ENCODE measurements at places on chromosomes 3 and 15.

GRCh38 chr3:99656624-99657023 lies 18.2 kb downstream of the COL8A1 start:
- DNase-seq: peak; percentile 15

GRCh38 chr3:66480666-66481065 lies 20.2 kb downstream of the LRIG1 start:
- DNase-seq: no peak

DNA sequence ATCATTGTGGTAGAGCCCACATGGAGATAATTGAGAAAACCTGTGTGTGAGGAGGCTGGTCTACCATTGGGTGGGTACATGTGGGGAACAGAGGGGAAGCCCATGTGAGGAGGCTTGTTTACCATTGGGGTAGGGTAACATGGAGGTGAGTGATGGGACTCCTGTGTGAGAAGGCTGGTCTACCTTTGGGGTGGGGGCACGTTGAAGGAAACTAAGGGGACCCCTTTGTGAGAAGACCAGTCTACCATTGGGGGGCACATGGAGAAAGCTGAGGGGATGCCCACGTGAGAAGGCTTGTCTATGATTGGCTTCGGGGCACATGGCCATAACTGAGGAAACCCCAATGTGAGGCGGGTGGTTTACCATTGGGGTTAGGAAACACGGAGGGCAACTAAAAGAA lies 158.5 kb downstream of the FBLN2 start:
- no peak for DNase-seq

GRCh38 chr15:69784798-69785566 lies 312.7 kb downstream of the TLE3 start:
- no peak for DNase-seq

DNA sequence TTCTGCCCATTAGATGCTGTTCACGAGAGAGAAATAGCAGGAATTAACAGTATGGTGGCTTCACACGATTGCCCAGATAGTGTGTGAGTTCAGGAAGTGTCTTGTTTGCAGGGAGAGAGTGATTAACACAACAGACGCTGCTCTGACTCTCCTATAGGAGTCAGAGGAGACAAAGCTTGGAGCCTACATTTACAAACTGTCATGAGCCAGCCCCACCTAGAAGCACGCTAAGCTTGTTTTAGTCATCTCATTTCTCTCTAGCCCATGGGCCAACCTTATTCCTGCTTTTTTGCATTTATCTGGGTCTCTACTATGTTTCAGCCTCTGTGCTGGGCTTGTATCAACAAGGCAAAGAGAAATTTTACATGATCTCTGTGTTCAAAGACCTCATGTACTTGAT lies 128.3 kb upstream of the BFSP2 start:
- no peak for DNase-seq

GRCh38 chr3:156563900-156564682 lies 9.2 kb upstream of the SSR3 start:
- no peak for DNase-seq

DNA sequence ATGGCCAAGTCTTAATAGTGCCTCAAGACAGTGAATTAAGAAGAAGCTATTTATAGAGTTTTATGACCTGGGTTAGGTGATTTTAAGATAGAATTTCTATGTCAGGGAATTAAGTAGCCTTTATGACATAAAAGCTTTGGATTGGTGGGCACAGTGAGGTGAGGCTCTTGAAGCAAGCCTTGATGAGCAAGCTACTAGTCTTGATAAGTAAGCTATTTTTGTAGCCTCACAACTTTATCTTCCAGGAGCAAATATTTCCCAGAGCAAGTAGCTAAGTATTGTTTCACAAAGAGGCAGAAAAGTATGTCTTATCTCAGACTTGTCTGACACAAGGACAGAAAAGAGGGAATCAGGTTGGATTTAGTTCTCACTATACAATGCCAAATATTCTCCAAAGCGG lies 491.7 kb upstream of the RASGRP1 start:
- DNase-seq: no peak

GRCh38 chr3:154081305-154081704 lies 39.9 kb upstream of the ARHGEF26 start:
- DNase-seq: no peak

- DNase-seq: no peak
These were observed 36.9 kb upstream of the FSIP1 start for GRCh38 chr15:39819533-39819932.

GRCh38 chr3:21620511-21621155 lies 130.4 kb downstream of the ZNF385D start:
- no peak for DNase-seq

DNA sequence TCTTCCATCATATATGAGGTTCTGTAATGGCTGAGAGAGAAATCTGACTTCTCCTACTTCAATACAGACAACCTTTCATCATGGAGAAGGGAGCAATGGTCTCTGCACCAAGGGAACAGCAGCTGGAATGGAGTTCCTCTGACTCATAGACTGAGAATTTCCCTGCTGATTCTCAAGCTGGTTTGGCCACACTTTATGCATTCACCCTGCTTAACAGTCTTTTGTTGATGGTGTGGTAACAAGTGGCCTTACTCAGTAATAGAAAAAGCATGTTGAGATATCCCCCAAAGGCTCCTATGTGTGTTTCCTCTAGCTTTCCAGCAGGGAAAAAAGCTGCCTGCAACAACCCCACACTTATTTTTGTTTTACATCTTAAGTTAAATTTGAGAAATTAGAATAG lies 138.1 kb downstream of the GREM1 start:
- no peak for DNase-seq

- peak; percentile 39 for DNase-seq
These were observed 319.2 kb downstream of the ZNF621 start for GRCh38 chr3:40843851-40844548.

GRCh38 chr3:181008796-181009195 lies 19.3 kb upstream of the DNAJC19 start:
- no peak for DNase-seq

GRCh38 chr15:92958105-92958504 lies 58.0 kb downstream of the CHD2 start:
- DNase-seq: no peak

DNA sequence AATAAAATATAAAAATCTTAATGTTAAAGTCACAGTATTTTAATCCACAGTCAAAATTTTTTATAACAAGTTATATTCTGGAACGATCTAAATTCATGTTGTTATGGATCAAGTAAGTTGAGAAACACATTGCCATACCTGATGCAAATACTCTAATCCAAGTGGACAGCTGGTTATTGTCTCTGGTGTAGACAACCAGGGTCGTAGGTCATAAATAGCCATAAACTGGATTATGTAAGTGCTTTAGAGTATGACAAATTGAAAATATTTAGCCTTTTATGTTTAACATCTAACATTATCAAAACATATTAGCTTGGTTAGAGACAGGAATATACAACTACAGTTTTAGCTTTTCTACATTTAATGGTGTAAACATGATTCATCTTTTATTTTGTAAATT lies 53.0 kb downstream of the PLSCR2 start:
- no peak for DNase-seq

DNA sequence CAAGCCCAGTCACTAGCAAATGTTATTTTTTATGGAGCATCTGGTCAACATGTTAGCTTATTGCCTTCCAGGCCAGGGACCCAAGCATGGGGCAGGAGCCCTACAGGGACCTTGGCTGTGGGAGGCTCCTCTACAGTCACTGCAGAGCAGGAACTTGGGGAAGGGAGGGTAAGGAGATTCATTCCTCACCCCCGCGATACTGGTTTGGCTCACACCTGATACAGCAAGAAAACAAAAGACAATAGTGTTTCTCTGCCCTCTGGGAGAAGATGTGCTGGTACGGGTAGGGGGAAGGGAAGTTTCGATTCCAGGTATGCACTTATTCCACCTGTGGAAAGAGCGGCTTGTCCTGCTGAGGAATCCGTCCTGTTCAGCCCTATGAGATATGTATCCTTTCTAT lies 77.6 kb downstream of the SLC12A8 start:
- no peak for DNase-seq

- no peak for DNase-seq
These were observed 22.9 kb upstream of the TNFSF10 start for GRCh38 chr3:172546105-172546504.

DNA sequence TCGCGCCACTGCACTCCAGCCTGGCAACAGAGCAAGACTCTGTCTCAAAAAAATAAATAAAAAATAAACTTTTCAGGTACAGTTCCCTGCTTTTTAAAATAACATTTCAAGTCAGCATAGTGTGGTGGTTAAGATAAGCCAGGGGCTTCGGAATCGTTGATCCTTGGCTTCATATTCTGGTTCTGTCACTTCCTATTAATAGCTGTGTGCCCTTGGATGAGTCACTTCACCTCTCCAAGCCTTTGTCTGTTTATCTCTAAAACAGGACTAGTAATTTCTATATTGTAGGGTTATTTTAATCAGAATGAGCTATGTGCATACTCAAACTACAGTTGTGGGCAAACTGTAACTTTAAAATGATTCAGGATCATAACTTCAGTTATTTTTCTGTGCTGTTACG lies 53.8 kb upstream of the SENP5 start:
- no peak for DNase-seq

DNA sequence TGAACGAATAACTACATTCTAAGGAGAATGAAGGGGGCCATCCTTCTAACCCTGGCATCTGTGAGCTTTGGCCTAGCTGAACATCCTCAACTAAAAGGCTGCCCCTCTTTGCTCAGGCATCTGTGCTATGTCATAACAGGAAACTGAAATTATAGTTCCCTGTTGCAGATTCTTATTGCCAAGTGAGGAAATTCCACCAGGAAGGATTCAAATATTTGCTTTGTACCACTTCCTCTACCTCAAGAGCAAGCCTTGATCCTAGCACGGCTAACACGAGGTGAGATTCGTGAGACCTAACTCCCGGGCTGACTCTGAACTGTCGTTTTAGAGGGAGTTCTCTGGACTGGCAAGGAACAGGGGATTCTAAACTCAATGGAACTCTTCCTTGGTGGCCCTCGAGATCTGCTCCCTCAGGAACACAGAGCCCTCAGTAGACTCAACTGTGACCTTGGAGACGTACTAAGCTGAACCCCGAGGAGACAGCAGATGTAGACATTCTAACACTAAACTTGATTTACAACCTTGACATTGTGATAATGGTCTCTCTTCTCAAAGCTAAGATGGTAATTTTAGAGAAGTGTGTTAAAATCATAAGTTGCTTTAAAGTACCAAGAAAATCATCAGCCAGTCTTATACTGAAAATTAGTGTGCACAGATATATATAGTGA lies 4.2 kb downstream of the SPG21 start:
- DNase-seq: no peak

DNA sequence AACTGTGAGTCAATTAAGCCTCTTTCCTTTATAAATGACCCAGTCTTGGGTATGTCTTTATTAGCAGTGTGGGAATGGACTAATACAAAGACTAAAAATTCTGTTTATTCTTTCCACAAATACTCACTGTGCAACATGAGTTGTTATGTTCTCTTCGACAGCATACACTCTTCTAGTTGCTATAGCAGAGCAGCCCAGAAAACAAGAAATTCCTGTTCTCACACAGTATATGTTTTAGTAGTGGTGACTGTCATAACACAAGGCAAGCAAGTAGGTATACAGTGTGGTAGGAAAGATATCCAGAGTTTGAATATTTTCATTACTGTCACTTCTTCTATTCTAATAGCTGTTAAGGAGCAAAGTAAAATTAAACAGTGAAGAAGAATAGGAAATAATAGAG lies 453.3 kb downstream of the ROBO1 start:
- DNase-seq: no peak

- DNase-seq: no peak
These were observed 22.5 kb downstream of the MAP2K5 start for GRCh38 chr15:67564968-67565345.

- no peak for DNase-seq
These were observed 1.4 kb downstream of the CLK3 start for GRCh38 chr15:74616996-74617395.
